K562 (cell line): ENCODE measurements at places on chromosomes 5 and 9.

GRCh38 chr9:84832453-84832852, 162.9 kb downstream of the NTRK2 start:
- no peak for DNase-seq

GRCh38 chr9:118918180-118918579, 451.1 kb downstream of the BRINP1 start:
- DNase-seq, result no peak

DNA sequence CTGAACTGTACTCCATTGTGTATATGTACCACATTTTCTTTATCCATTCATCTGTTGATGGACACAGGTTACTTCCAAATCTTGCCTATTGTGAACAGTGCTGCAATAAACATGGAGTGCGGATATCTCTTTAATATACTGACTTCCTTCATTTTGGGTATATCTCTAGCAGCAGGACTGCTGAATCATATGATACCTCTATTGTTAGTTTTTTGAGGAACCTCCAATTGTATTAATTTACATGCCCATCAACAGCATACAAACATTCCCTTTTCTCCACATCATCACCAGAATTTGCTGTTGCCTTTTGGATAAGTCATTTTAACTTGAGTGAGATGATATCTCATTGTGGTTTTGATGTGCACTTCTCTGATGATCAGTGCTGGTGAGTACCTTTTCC, 81.8 kb upstream of the FAM120A start:
- DNase-seq, result no peak

- no peak for DNase-seq
Observed at GRCh38 chr9:70259512-70259802, 679 bp downstream of the SMC5 start.

GRCh38 chr5:178519155-178519554, 71.0 kb downstream of the COL23A1 start:
- DNase-seq, result no peak

- DNase-seq, result no peak
Observed at GRCh38 chr5:53917095-53917494, 356.7 kb downstream of the NDUFS4 start.

- DNase-seq, result no peak
Observed at GRCh38 chr9:117815948-117816347, 111.7 kb downstream of the TLR4 start.

DNA sequence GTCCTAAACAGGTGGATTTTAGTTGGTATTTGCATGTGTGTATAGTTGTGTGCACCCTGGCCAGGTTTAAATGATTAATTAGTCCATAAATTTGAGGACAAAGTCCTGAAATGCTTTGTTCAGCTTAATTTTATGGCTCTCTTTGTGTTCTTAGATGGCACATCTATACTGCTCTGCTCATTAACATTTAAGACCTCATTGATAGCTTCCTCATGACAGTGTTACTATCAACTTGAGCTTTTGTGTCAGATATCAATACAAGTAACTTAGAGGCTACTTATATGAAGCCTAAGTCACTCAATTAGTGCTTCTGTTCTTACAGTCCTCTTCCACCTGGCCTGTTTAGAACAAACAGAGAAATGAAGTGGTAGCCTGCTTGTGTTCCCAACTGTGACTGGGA, 240.9 kb downstream of the TRPM3 start:
- no peak for DNase-seq

DNA sequence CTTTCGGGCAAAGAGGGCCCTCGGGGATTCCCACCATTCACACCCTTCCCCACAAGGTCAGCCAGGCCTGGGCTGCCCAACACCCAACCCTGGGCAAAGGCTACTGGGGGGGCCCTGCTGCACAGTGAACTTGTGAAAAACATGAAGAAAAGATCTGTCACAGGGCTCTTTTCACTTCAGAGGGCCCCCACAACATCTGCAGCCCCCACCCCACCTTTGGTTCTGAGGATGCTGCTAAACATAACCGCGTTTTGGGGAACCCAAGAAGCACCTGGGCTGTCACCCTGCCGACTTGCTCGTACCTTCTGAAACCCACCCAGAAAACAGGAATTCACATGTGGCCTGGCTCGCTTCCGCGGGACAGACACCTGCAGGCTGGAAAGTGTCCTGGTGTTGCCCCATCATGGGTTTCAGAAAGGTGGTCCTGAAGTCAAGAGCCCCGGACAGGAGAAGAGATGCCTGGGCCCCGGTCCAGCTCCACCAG, 29.3 kb downstream of the B4GALT1 start:
- DNase-seq, result no peak

DNA sequence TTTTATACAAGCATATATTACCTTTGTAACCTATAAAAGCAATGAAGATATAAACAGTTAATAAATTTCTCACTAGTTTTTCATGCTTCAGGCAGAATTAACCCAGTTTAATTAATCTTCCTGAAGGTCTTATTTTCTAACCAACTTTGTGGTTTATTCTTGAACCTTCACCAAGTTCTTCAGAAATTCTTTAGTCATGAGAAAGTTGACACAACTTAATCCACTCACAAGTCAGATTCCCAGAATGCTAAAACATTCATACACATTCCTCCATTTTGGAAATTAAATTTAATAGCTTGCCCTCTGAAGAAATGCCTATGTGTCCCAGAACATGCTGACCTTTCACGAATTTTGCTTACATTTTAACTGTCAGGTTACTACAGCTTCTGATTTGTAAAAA, 105.4 kb upstream of the PAM start:
- no peak for DNase-seq

DNA sequence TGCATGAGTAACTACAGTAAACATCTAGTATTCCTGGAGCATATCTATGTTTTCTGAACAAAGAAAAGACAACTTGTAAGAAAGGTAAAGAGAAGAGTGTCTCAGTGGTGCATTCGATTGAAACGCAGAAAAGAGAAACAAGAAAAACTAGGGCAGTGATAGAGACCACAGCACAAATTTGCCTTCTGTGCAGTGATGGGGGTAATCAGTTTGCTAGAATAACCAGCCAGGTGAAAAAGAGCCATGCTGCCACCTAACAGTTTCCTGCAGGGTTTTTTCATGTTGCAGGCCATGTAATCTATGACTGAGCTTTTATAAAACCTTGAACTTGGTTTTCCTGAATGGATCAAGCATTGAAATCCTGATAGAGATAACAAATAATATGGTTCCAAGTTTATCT, 198.4 kb upstream of the MEF2C start:
- DNase-seq, result no peak

GRCh38 chr5:107383414-107383813, 287.3 kb downstream of the EFNA5 start:
- no peak for DNase-seq

DNA sequence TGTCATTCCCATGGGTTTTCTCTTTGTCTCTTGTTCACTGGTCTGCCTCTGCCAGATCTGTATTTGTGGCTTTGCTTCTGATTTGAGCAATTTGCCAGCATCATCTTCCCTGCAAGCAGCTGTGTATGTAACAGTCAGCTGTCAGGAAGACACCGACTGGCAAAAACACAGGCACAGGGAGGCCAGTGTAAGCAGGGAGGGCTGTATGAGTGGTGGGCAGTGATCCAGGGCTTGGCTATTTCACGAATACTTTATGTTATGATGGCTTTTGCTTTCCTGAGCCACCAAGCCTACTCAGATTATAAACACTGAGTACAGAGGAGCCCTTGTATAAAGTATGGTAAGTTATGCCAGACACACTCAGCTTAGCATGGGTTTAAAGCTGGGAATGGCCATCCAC, 11.6 kb downstream of the BNIP1 start:
- no peak for DNase-seq

- no peak for DNase-seq
Observed at GRCh38 chr5:91403438-91403837, 20.3 kb upstream of the ARRDC3 start.

GRCh38 chr9:69527454-69527853, 144.7 kb downstream of the APBA1 start:
- no peak for DNase-seq

DNA sequence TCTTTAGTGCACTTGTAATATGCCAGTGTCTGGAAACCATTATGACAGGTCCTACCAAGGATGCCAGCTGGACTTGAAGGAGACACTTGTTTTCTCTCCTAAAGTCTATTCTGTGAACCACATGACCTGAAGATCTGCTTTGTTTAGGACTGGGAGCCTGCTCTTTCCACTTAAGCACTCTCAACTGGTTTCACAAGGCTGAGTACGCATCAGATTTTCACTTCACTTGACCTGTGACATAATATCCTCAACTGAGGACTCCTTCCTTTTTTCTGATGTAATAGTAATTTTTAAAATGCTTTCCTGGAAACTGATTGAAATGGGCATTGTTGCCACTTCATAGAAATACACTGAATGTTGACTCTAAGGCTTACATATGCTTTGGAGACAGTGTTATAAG, 52.2 kb downstream of the PDE8B start:
- DNase-seq, result no peak

DNA sequence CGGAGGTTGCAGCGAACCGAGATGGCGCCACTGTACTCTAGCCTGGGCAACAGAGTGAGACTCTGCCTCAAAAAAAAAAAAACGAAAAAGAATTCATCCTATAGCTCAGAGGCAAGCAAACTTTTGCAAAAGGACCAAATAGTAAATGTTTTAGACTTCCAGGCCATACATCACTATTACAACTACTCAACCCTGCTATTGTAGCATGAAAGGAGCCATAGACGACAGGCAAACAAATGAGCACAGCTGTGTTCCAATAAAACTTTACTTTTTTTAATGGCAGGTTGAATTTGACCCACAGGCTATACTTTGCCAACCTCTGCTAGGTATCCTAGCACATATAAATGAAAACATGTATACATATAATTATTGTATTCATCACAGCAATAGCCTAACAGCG, 58.9 kb upstream of the SLC30A5 start:
- no peak for DNase-seq

DNA sequence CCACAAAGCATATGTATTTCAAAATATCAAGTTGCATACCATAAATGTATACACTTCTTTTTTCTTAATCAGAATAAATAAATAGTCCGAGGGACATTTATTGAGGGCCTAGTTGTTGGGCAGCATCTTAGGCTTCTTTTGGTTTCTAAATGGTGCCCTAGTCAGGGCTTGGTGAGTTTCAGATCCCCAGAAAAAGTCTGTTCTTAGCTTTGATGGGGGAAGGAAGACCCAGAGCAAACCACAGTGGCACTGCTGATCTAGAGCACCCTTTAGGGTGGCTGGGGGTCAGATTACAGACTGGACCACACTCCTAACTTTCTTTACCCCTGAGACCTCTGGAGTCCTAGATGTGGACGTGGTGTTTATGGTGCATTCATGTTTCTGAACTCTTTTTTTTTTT, 97.8 kb downstream of the C9orf152 start:
- DNase-seq, result no peak

GRCh38 chr5:98872674-98873073, 56.1 kb downstream of the CHD1 start:
- no peak for DNase-seq

- no peak for DNase-seq
Observed at GRCh38 chr5:31846934-31847333, 208.0 kb downstream of the PDZD2 start.

DNA sequence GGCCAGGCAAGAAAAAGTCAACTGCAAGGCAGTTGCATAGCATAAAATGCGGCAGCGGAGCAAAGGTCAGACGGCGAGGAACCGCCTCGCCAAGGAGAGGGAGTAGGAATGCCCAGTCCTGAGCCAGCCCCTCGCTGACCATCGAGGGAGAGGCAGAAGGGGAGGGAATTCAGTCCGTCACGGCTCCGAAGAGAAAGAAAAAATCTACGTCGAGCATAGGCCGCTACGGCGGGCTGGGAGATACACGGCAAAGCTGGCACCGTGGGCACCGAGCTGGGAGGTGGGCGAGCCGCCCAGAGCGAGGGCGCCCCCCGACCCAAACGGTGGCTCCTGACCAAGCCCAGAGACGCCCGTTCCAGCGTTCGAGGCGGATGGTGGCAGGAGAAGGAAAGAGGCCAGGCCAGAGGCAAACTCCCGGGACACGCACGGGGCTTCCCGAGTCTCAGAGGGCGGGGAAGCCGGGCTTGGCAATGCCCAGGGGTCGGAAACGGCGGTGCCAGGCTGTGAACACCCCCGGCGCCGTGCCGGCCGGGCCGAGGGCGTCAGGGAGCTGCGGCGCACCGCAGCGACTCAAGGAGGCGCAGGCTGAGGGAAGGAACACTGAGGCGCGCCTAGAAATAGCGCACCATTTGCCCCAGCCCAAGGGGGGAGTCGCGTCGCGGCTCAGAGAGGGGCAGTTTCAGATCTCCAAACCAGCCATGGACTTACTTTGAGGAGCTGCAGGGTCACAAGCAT, 518 bp downstream of the SPRY4 start:
- DNase-seq, result peak; percentile 56

GRCh38 chr9:104074876-104075275, 19.2 kb upstream of the SMC2 start:
- no peak for DNase-seq

- DNase-seq, result no peak
Observed at GRCh38 chr5:115377468-115378217, 81.2 kb upstream of the CCDC112 start.

DNA sequence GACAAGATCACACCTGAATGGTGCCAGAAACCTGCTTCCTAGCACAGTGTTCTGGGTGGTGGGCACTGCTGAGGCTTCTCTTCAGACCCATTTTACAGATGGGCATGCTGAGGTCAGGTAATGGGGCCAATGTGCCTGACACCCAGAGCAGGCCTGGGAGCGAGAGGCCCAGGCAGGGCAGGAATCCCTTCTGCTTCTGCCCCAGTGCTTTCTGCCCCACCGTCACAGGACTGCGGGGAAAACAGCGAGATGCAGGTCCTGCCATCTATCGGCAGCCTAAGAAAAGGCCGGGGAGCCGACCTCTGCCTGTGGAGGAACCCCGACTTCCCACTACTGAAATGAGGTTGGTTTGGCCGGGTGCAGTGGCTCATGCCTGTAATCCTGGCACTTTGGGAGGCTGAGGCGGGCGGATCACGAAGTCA, 22.8 kb upstream of the RNU6ATAC start:
- no peak for DNase-seq

DNA sequence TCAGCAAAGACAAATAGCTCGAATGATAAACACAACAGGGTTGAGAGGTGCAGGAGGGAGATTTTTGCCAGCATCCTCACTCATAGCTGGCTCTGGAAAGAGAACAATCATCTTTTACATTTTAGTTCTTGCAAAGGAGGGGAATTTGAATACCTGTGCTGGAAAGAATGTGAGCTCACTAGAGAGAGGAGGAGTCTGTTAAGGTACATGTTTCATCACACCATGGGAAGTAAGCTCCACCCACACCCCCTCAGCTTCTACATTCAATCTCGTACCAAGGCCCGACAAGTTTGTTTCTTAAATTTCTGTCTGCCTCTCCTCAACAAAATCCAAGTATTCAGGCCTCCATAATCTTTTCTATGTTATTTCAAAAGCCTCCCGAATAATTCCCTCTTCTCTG, 254.6 kb downstream of the BRINP1 start:
- DNase-seq, result no peak

DNA sequence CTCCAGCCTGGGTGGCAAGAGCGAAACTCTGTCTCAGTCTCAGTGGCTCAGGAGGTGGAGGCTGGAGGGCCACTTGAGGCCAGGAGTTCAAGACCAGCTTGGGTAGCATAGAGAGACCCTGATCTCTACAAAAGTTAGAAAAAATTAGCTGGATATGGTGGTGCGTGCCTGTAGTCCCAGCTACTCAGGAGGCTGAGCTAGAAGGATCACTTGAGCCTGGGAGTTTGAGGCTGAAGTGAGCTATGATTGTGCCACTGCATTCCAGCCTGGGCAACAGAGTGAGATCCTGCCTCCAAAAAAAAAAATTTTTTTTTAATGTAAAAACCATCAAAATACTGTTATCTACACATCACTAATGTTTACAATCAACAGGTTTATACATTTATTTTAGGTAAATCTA, 24.6 kb downstream of the DENND4C start:
- no peak for DNase-seq
